Activated T-cell treated with anti-CD3 and anti-CD28 coated beads, Interleukin-2, amount 50 U/mL, for 48 hours (primary cell): ENCODE measurements at places on chromosomes 12 and 14.

DNA sequence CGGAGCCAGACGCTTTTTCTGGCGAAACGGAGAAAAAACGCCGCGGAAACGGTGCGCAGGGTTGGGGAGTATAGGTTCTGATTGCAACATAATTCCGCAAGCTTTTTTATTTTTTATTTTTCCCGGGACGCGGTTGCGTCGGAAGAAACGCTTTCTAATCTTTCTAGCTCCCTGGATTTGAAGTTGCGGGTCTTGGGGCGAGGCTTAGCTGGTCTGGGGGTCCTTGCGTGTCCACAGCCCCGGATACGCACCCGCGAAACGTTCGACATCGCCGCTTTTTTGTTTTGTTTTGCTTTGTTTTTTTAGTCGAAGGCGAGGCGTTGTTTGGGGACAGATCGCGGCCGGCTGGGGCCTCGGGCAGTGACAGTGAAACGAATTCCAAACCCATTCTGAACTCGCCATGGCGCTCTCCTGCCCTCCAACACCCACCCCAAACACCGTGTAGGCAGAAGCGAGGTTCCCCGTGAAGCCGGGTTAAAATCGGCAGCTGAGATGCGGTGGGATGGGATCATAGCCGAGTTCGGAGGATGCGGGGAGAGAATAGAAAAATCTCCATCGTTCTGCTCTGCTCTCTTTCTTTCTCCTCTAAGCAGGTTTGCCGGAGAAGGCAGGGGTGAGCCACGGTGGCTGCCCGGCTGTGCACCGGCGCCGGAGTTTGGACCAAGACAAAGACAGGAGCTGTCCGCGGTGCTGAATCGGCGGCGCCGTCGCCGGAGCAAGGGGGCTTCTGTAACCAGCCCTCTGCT is 8.1 kb upstream of the LHX5 start:
- peak; percentile 51 for DNase-seq

DNA sequence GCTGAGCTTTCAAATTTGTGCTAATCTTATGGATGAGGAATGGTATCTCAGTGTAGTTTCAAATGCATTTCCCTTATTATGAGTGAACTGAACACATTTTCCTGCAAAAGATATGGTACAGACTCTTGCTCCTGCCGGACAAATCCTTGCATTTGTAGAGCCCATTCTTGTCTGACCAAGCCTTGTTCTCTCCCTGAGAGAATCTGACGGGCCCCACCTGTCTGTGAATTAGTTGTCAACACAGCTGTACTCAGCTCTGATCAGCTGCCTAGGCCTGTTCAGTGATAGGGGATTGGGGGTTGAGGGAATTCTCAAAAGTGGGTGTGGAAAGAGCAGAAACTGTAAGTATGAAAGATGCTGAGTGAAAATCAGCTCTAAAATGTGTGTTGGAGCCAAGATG is 42.8 kb upstream of the SCN8A start:
- DNase-seq, result no peak

- no peak for DNase-seq
Observed at GRCh38 chr12:45575823-45576475, 153.6 kb upstream of the ARID2 start.

- no peak for DNase-seq
Observed at GRCh38 chr12:117347588-117347987, 13.8 kb downstream of the NOS1 start.

GRCh38 chr14:88188745-88189416 is 134.2 kb downstream of the KCNK10 start:
- DNase-seq, result no peak

- DNase-seq, result peak; percentile 22
Observed at GRCh38 chr12:48601013-48601756, 31.3 kb upstream of the LALBA start.

GRCh38 chr12:34390846-34391700 is 368.8 kb downstream of the ALG10 start:
- no peak for DNase-seq

- no peak for DNase-seq
Observed at GRCh38 chr12:7864601-7865150, 8.0 kb downstream of the SLC2A14 start.

DNA sequence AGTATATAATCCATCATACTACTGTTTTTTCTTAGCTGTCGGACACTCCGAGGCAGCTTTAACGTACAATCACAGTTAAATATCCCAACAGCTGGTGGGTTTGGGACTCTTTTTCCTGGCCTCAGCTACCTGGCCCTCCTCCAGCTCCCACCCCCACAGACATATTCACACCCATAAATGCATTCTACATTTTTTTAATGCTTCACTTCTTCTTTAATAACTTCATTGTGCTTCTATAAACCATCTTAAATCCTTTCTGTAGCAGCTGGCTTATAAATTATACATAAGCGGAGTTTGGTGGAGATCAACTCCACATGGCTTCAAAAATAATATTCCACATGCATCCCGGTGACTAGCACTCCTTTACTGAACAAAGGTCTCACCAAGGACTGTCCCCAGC is 33.3 kb downstream of the TDG start:
- no peak for DNase-seq

- DNase-seq, result peak; percentile 45
Observed at GRCh38 chr14:96362071-96362964, 823 bp downstream of the ATG2B start.

- DNase-seq, result peak; percentile 59
Observed at GRCh38 chr12:107318806-107319532, 225.6 kb upstream of the CRY1 start.

- peak; percentile 67 for DNase-seq
Observed at GRCh38 chr14:55129428-55130195, 560 bp downstream of the LGALS3 start.

DNA sequence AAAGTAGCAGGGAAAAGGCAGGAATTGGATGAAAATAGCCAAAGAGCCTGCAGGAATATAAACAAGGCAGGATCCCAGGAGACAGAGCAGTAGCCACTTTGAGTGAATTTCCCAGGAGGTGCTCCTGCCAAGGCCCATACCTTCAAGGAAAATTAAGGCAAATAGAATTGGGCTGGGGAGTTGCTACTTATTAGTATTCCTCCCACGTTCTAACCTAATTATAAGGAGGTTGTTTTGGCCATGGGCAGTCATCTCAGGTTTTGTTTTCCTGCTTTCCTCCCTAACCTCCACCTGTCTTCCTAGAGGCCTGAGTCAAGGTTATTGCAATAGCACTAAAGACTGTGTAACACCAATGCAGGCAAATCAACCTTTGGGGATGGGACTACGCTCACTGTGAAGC is 73.1 kb downstream of the DAD1 start:
- DNase-seq, result no peak

DNA sequence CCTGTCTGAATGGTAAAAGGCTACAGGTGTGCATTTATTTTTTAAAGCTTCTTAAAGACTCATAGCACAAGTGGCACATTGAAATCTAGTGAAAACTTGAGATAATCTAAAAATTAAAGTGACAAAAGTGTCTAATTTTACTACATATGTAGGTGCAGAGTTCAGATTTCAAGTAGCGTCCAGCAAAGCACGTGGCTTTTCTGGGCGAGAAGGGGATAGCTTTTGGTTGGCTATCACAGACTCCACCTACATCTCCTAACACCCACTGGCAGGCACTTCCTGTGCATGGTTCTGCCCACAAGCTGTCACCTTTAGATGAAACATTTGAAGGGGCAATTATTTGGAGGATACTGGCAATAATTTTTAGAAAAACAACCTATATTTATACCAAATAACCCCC is 1.9 kb upstream of the PITPNM2 start:
- DNase-seq, result peak; percentile 7

DNA sequence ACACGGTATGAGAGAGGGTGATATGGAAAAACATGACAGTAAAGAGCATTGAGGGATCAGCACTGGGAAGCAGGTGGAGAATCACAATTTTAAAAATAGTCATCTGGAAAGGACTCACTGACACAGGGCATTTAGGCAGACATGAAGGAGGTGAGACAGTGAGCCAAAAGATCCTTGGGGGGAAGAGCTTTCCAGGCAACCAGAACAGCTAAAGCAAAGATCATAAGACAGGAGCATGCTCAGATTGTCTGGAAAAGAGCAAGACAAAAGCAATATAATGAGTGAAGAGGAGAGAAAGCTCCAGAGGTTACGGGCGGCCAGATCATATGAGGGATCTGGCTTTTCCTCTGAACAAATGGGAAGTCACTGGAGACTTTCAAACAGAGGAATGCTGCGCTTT is 63.9 kb downstream of the DENND5B start:
- DNase-seq, result no peak

DNA sequence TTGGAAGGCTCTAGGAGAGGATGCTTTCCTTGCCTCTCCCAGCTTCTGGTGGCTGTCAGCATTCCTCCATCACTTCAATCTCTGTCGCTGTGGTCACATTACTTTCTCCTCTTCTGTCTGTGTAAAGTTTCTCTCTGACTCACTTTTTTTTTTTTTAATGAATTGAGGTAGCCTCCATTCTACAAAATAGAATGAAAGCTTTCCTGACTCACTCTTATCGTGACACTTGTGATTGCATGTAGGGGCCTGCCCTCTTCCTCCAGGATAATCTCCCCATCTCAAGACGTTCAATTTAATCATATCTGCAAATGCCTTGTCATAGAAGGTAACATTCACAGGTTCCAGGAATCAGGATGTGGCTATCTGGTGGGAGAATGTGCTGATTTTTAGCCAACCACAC is 153.5 kb upstream of the HMGA2 start:
- DNase-seq, result no peak

- no peak for DNase-seq
Observed at GRCh38 chr12:105801351-105801750, 337.4 kb downstream of the NUAK1 start.

DNA sequence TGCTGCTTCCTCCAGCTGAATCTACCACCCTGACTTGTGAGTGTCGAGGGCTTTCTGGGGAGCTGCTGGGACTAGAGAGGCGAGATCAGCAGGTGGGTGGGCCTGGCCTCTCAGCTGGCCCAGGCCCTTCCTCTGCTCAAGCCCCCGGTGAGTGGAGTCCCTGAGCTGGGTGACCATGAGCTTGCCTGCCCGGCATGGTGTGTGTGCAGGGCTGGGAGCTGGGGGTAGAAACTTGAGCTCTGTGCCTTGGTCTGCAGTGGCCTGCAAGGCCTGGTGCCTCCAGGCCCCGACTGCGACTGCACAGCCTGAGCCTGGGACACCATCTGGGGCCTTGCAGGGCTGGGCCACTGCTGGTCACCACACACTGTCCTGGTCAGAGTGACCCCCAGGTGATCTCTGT is 67.4 kb downstream of the KIF26A start:
- no peak for DNase-seq

DNA sequence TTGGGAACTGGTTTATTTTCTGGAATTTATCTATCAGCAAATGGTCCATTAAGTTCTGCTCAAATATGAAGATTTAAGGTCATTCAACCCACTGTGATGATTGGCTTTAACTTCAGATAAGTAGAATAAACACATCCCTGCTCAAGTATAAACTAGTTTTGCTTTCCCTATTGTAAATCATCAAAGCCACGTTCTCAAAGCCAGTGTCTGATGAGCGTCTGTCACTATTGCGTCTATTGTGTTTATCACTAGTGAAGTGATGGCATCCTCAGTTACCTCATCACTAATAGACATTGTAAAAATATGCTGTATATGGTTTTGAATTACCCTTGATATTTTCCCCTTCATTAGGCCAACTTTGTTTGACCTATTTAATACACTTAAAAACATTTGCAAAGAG is 351.3 kb downstream of the BCAT1 start:
- no peak for DNase-seq

GRCh38 chr14:52741865-52742264 is 11.9 kb downstream of the STYX start:
- no peak for DNase-seq

DNA sequence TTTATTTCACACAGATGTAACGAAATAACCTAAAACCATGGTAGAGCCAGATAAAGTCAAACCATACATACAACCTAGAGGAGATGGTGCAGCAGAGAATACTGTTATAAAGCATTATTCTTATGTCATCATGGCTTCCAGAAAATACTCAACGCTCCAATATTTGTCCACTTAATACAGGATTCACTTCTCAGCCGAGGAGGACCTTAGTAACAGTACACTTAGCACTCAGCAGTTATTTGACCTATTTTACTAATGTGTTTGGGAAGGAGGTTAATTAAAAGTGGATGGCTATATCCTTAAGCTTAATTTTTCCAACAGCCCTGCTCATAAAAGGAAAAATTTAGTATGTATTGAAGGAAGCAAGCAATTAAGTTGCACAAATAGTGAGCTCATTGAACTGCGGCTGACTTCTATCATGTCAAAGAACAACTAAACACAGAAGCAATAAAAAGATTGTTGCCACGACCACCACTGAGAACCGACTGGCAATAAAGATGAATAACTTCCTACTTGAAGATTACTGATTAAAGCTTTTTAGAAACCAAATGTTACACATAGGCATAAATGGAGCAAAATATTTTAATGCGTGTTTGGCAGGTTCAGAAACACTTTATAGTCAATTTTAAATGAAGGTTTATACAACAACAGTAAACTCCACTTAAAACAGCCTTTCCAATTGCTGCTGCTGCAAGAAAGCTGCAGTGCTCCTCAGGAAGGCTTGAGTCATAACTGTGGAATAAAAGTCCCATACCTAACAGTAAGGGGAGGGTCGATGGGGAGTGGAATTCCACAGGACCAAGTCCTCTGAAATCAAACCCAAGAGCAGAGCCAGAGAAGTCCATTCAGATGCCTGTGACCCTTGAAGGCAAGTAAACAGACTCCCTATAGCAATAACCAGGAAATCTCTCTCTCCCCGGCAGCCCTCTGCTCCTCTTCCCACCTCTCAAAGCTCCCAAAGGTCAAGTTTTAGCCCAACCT is 218.9 kb upstream of the CDKN3 start:
- DNase-seq, result no peak

DNA sequence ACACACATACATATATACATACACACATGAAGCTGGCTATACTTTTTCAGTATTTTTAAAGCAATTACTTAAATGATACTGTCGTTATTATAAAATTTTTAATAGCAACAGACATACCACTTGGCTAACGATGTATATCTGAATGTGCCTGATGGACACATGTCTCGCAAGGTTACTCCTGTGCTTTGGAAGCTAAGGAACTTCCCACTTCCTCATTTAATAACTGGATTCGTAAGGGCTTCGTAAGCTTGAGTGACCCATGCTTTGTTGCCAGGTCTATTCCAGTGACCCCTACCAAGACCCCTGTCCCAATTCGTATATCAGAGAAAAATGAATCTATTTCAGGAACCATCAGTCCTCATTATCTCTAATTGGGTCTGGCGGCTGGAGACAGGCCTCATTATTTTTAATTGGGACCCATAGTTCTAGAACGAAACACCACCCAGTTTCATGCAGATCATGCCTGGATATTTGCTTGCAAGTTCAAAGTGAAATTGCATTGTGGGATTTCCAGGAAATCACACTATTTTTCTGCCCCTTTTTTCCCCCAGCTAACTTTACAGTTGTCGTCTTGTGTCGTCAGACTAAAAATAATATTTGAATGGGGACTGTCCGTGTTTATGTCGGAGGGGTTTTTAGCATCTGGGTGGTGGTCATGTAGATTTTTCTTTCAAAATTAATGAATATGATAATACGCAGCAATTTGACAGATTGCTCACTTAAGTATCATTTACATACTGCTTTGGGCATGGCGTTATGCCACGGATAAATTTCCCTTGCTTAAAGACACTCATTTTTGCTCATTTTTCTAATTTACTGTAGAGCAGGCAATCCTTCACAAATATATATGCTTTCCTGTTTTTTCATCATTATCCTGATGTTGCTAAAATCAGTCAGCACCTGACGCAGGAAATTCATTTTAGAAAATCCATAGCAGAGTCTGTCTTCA is 17.1 kb upstream of the MYO1H start:
- DNase-seq, result no peak

GRCh38 chr14:104676694-104677511 is 12.5 kb upstream of the INF2 start:
- peak; percentile 73 for DNase-seq

- DNase-seq, result no peak
Observed at GRCh38 chr14:72605921-72606220, 288.0 kb downstream of the DPF3 start.
